ENCODE measurements at places on chromosomes 3 and 15.

DNA sequence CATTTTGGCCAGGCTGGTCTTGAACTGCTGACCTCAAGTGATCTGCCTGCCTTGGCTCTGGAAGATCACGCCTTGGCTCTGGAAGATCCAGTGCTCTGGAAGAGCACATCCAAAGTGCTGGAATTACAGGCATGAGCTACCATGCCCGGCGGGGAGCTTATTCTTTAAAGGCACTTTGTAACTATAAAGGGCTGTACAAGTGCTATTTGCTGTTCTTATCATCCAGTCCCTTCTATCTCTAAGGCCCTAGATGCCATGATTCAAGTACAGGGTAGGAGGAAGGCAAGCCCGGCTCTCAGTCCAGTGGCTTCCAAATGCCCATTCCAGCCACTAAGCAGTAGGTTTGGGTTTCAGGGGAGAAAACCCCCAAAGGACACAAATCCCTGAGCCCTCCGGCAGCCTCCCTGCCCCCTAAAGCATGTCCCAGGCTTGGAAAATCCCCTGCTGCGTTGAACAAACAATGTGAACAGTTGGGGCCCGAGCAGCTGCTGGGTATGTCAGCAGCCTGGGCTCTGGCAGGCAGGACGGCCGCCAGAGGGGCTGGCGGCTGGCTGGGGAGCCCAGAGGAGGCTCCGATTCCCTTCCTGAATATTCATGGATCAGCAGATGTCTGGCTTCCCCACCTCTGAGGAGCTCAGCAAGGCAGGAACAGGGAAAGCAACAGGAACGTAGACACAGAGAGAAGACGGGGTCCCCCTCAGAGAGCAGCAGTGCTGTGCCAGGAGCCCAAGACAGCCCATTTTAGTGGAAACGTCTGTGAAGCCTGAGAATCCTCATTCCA, 7.7 kb downstream of the IGDCC4 start:
- no peak for DNase-seq

DNA sequence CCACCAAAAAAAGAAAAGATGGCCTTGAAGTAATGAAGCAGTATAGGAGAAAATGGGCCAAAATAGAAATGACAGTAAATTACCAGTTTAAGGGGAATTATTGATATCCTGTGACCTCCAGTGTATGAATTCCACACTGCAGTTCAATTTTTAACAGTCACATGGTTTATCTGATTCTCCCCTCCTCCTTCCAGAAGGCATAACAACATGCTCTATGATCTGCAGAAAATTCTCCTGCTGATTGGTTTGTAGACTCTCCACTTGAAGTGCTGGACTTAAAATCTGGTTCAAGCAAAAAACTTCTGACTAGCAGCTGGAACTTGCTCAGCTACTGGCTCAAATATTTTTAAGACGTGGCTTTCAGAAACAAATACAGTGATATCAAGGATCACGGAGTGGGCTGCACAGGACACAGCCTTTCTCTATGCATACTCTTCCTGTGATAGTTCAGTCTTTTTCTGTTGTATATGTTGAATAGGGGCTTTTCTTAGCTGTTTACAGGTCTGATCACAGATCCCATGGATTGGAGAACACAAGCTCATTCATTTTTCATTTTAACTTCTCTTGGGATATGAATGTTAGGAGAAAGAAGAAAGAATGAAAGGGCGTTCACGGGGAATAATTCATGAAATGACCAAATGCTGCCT, 211.5 kb downstream of the LSAMP start:
- no peak for DNase-seq

- DNase-seq = peak; percentile 21
Measured at GRCh38 chr15:65146438-65146837, 12.8 kb upstream of the PDCD7 start.

DNA sequence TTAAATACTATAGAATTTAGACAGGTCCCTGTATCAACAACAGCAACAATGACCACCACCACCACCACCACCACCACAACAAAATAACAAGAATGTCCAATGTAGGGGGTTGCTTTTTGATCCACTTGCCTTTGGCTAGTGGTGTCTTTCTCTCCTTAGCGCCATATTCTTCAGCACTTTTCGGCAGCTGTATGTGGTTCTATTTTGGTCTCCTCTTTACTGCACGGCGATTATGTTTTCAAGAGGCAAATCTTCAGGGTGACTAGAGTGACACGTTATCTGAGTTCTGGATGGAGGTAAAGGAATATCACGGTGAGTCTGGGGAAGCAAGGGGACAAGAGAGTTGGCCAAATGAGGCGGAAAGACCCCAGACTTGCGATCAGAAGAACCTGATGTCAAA, 56.1 kb downstream of the ST6GAL1 start:
- DNase-seq = no peak

DNA sequence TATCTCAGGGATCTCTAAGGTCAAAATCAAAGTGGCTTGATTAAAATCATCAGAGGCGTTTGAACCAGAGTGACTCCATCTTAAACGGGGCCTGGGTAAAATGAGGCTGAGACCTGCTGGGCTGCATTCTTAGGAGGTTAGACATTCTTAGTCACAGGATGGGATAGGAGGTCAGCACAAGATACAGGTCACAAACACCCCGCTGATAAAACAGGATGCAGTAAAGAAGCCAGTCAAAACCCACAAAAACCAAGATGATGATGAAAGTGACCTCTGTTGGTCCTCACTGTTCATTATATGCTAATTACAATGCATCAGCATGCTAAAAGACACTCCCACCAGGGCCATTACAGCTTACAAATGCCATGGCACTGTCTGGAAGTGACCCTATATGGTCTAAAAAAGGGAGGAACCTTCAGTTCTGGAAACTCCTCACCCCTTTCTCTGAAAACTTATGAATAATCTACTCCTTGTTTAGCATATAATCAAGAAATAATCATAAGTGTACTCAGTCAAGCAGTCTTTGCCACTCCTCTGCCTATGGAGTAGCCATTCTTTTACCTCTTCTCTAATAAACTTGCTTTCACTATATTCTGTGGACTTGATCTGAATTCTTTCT, 143.3 kb upstream of the SLCO3A1 start:
- DNase-seq = no peak

All from KBM-7 (cell line).